GM12892 (cell line): ENCODE measurements at places on chromosomes 12 and 14.

- DNase-seq, result no peak
These were observed 168.5 kb downstream of the FOXN3 start for GRCh38 chr14:89248411-89249064.

- no peak for DNase-seq
These were observed 100.0 kb downstream of the PRIMA1 start for GRCh38 chr14:93688239-93688666.

DNA sequence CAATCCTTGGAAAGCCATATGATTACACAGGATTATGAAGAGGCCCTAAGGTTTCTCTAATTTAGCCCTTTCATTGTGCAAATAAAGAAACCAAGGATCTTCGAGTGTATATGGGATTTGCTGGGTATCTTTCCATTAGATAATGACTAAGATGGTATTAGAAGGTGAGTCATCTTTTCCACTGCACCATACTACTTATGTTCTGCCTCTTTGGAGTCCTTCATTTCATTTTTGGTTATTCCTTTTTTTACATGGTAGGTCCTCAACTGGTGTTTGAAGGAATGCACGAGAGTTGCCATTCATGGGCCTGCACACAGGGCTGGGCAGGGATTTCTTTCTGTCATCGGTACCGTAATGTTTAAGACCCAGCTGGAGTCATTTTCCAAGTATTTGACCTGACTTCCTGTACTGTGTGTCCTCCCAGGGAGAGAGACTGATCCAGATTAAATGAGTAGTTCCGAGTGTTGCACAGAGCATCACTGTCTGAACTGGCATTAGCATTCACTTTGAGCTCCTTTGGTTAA, 85.7 kb downstream of the BORCS5 start:
- DNase-seq, result no peak

- DNase-seq, result no peak
These were observed 198.1 kb downstream of the ERC1 start for GRCh38 chr12:1189163-1189562.

DNA sequence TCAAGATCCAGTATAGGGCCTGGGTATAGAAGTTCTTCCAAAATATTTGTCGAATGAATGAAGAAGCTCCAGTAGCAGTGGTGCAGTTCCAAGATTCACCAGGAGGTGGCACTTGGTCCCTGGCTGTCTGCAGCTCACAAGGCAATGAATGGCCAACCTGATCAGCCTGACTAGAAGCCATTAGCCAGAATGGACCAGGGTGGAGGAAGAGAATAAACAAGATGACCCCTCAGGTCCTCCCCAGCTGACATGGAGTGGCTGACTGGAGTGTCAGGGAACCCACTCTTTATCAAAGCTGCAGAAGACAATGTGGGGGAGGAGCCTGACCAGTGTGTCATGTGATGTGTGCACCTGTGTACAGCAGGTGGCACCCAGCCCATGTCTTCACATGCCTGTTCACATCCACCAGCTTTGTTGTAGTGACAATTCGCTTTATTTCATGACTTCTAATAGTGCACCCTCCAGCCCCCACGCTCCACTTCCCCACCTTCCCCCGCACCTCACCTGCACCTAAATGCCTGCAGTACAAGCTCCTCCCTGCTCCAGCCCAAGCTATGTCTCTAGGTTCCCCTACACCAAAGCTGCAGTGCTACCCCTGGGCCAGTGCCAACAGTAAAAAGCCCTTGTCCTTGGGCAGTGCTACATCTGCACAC, 3.0 kb downstream of the LTBP2 start:
- peak; percentile 52 for DNase-seq

- no peak for DNase-seq
These were observed 93.1 kb upstream of the EVL start for GRCh38 chr14:99971941-99972747.

- DNase-seq, result no peak
These were observed 154.4 kb upstream of the PDE3A start for GRCh38 chr12:20213723-20214625.
